Kidney glomerular epithelial cell (primary cell): ENCODE measurements at places on chromosomes 5 and 9.

GRCh38 chr5:176860381-176860780 lies 38.8 kb downstream of the HK3 start:
- no peak for DNase-seq

DNA sequence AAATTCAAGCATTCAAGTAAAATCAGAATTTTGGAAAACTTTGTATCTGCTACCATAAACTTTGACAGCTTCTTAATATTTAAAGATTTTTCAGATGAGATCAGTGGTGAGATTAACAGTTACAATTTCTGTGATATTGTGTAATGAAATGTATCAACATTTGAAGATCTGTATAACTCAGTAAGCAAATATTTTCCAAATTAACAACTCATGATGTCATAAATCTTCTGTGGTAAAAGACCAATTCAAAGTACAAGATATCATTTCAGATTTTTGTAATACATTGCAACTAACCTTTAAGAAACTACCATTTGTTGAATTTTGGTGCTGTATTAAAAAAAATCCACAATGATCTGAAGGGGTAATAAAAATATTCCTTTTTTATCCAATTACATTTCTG lies 352.2 kb downstream of the KIAA0825 start:
- DNase-seq, result no peak

GRCh38 chr9:99264070-99264680 lies 42.1 kb downstream of the SEC61B start:
- DNase-seq, result no peak

GRCh38 chr9:129328355-129329042 lies 150.4 kb upstream of the IER5L start:
- no peak for DNase-seq

GRCh38 chr5:142821733-142822487 lies 51.7 kb downstream of the ARHGAP26 start:
- peak; percentile 95 for DNase-seq

DNA sequence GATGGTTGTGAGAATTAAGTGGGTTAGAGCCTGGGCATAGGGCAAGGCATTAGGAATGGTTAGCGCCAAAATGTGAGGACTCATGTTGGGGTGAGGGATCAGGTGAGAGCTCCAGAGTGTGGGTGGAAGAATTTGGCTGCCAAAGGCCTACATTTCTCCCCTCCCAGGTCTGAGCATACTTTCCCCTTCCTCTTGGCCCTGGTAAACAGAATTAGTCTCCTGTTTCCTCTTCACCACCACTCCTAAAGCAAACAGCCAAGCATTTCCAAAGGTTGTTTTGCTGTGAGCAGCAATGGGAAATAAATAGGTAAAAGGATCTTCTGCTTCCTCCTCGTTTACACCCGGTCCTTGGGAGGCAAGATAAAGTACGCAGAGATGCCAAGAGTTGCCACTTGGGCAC lies 132.5 kb downstream of the ZSWIM6 start:
- DNase-seq, result no peak

DNA sequence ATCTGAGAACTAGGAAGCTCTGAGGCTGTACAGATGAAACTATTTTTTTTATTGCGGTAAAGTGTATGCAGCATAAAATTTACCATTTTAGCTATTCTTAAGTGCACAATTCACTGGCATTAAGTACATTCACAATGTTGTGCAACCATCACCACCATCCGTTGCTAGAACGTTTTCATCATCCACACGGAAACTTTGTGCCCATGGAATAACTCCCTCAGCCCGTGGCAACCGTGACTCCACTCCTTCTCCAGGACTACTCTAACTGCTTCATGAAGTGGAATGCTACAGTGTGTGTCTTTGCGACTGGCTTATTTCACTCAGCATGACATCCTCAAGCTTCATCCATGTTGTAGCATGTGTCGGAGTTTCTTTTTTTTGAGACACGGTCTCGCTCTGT lies 57.1 kb downstream of the COL23A1 start:
- no peak for DNase-seq

DNA sequence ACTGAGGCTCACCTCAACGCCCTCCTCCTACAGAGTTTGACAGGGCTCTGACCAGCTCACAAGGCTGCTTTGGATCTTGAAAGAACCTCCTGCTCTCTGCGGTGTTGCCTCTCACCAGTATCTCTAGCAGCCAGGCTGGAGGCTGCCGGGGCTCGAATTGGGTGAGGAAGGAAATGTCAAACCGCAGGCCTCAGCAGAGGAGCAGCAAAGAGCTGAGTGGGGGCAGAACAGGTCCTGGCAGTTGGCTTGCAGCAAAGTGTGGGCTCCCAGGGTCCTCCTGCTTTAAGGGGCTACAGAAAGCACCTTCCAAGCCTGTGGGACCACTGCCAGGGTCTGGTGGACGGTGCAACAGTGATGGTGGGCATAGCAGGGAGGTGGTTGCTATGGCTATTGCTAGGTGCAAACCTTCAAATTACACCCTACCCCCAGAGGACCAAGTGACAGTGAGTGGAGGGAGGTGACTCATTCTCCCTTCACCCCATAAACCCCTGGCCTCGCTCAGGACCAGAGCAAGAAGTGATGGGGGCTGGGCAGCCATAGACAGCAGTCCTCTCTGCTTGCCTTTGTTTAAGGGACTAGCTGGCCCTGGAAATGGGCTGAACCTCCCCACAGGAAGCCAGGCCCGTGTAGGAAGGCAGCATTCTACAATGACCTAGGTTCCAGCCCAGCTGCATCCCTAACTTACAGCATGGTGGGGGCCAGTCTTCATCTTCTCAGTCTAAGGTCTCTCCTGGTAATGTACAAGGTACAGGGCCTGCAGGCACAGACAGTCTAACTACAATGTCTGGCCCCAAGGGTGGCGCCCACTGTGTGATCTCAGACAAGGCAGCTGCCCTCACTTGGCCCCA lies 18.7 kb downstream of the LCP2 start:
- DNase-seq, result no peak

DNA sequence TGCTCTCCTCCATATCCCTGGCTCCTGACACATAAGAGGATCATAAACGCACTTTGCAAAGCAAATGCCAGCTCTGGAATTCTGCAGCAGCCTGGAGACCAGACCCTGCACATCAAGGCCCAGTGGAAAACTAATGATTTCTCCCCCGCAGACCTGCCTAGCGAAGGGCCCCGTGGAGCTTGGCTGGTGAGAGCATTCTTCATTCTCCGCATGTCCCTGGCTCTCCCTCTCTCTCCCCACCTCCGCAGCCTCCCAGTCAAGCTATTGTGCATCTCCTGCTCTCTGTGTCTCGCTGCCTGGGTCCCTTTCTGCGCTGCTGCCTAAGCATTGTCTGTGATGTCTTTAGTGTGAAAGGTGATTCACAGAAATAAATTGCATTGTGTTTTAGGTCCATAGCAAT lies 46.7 kb downstream of the GRIA1 start:
- DNase-seq, result no peak

GRCh38 chr5:3671337-3671736 lies 75.7 kb downstream of the IRX1 start:
- no peak for DNase-seq

DNA sequence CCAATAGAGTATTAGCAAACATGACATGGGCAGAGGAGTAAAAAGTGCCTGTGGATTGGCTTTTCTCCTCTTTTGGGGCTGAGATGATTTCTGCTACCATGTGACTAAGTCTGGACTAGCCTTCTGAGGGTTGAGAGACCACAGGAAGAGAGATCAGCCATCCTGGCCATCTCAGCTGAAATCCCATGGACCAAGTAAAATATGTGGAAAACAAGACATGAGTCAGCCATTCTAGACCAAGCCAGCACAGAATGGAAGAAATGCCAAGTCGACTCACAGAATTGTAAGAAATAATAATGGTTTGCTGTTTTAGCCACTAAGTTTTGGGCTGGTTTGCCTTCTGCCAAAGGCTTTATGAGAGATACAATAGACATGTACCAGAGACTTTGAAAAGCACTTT lies 377.8 kb downstream of the CHSY3 start:
- no peak for DNase-seq

GRCh38 chr5:159682623-159683022 lies 233.7 kb upstream of the ADRA1B start:
- DNase-seq, result no peak

DNA sequence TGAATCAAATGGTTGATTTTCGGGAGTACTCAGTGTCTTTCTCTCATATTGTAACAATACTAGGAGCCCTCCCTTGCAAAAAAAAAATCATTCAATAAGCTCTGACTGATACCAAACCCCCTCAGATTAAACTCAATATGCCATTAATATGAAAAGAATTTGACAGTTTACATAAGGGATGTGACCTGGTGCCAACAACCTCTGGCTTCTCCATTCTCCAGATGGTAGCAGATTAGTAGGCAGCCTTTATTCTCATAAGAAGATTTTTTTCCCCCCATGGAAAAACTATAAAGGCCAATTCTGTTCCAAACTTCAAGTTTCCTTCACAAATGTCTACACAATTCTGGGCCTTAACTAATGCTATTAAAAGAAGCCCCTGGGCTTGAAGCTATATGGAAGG lies 96.5 kb downstream of the EFNA5 start:
- no peak for DNase-seq

- DNase-seq, result peak; percentile 18
Observed at GRCh38 chr5:62371409-62371808, 32.3 kb downstream of the DIMT1 start.

DNA sequence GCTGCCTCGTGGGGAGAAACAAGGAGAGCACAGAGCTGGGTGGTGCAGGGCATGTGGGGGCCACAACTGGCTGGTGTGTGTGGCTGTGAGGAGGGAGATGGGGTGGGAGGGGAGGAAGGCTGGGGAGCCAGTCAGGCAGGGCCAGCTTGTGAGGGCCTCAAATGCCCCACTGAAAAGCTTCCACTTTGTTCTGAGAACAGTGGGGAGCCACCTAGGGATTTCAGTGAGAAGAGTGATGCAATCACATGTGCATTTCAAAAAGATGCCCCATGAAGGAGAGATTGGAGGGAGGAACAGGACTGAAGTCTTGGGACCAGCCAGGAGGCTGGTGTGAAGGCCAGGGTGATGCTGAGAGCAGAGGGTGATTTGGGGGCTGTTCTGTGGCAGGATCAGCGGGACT lies 1.3 kb downstream of the OR13J1 start:
- DNase-seq, result no peak

DNA sequence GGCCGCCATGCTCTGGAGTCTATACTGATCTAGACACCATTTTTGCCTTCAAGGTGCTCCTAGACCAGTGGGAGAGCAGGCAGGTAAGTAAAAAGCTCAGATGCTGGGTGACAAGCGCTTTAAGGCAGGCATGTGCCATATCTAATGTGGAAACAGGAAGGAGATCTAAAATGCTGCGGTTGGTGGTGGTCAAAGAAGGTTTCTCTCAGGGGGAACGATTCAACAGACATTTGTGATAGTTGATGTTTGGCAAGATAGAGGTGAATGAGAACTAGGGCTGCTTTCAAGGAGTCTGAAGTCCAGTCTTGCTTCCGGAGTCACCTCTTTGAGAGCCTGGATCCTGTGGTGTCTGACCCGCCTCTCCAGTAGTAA lies 146.2 kb upstream of the KLF4 start:
- DNase-seq, result no peak

DNA sequence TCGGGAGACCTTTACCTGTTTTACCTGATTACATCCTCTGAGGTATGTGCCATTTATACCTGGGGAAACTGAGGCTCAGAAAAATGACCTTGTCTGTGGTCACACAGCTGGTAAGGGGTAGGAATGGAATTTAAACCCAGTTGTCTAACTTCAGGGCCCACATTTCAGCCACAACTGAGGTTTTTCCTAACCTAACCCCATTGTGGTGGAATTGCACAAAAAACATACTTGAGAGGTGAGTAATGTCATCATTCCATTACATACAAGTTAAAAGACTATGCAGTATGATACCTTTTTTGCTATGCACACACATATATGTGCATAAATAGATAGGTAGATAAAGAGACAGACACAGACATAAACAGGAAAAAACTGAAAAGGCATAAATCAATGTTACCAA lies 14.1 kb downstream of the FGF1 start:
- peak; percentile 57 for DNase-seq

GRCh38 chr5:173324115-173325001 lies 3.9 kb downstream of the STC2 start:
- DNase-seq, result no peak

DNA sequence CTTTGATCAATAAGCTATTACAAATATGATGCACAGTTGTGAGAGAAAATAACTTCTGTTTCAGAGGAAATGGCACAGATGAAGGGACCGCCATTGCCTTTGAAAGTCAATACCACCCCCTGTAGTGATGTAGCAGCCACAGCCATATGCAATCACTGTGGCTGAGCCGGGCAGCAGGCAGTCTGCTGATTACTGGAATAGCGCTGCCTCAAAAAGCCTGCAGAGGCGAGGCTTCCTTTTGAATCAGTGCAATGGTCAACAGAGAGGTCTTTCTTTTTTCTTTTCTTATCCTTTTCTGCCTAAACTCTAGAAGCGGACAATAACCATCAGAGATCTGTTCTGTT lies 265.1 kb upstream of the TAS2R1 start:
- DNase-seq, result no peak

- no peak for DNase-seq
Observed at GRCh38 chr9:75953218-75953617, 62.7 kb downstream of the PCSK5 start.

- DNase-seq, result no peak
Observed at GRCh38 chr9:78370991-78371390, 74.1 kb downstream of the PSAT1 start.

DNA sequence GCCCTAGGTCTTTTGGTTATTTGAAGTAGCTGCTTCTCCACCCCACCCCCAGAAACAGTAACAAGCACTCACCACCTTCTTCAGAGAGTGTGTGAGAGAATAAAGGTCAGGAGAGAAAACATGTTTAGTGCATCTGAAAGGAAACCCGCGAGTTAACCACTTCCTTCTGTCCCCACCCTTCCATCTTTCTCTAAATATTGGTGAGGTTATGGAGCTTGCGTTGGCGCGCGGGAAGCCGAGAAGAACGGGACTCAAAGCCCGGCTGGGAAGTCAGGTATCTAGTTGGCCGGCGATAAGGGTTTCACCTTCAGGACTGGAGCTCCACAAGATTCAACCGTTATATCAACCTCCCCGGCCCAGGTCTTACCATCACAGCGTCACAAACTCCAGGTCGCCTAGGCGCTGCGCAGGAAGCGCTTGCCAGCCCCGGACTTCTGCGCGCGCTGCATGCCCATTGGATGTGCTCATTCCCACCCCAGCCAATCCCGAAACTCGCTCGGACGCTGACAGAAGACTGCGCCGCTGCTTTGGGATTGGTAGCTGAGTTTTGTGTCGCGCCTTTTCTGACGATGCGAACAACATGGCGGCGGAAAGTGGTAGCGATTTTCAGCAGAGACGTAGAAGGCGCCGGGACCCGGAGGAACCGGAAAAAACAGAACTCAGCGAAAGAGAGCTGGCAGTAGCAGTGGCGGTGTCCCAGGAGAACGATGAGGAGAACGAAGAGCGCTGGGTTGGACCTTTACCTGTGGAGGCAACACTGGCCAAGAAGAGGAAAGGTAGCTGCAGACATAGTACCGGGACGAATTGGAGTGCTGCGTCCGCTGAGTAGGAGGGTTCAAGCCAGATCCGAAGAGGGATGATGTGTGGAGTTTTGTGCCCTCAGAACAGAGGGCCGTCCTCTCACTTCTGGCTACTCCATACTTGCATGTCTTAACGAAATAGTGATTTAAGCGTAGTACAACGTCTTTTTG lies at the start of the genes CENPK and PPWD1:
Gene CENPK, minus strand, starts transcription at position 438 of the 971 bp plus-strand sequence. CDS start 8,261 bp downstream, outside the sequence.
Gene PPWD1, plus strand, starts transcription at position 566 of the 971 bp plus-strand sequence. Its CDS starts 15 bp downstream, at position 581.
- peak; percentile 97 for DNase-seq

DNA sequence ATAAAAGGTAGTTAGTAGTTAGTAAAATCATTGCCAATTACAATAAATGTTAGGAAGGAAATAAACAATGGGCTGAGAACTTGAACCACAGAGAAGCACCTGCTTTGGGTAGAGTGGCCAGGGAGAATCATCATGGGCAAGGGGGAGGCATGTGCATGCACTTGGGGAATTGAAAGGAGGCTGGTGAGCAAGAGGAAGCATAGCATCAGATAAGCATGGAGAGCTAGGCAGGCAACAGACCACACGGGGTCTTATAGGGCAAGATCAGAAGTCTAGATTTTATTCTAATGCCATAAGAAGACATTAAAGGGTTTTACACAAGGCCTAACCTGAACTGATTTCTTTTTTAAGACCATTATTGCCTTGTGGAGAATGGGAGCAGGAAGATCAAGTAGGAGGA lies 93.4 kb downstream of the PIP5K1B start:
- DNase-seq, result no peak
